Bone marrow (tissue), 2 donors: ENCODE measurements at places on chromosomes 1 and 21.
A peak's percentile ranks its signal among the peaks of the same experiment; 100 is the strongest.

GRCh38 chr1:7572654-7573152 lies 198.4 kb upstream of the VAMP3 start:
- DNase-seq: no peak

DNA sequence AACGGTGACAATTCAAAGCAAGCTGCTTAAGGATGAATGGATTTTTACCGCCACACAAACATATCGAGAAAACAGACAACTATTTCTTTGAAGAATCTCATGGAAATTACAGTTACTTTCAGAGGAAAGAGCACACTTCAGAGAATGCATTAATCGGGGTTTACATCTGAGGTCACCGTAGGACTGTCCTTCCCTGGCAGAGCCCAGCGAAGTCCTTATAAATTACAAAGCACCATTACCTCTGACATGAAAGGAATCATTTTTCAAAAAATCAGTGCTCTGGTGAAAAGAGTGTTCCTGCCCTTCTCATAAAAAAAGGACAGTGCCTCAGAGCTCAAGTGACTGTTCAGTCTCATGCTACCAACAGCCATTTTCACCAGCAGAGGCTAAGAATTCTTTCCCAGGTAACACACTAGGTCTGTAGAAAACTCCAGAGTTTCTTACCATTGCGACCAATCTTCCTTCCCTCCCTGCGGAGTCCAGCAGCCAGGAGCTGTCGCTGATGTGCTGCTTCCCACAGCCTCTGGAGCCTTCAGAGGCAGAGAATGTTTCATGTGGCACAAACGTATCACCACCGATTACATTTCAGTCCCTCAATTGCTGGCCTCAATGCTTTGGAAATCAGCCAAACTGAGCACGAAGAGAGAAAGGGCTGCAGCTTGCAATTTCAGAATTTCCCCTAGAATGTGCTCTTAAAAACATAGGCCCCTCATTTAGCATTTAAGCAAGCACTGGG lies 75.4 kb downstream of the PLD5 start:
- no peak for DNase-seq

DNA sequence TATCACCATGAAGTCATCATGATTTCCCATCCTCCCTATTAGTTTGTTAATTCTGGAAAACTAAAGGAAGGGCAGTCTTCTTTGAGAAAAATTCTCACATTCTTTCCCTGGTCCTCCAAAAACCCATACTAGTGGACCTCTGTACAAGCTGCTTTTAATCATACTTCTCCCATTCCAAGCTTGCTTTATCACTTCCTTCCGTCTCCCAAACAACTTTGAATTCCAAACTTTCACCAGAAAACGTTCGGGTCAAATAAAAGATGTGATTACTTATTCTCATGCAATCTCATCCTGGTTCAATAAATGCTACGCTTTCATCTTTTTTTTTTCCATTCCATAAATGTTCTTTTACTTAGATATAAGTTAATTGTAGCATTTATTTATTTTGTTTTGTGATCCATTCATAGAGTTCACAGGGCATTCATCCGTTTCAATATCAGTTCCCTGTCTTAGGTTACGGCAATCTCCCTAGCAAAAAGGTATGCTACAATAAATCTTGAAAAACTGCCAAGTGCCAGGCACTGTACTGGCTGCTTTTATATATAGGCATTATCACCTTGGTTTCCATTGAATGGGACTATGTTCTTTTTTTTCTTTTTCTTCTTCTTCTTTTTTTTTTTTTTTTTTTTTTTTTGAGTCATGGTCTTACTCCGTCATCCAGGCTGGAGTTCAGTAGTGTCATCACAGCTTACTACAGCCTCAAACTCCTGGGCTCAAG lies 100.2 kb upstream of the GREM2 start:
- no peak for DNase-seq

DNA sequence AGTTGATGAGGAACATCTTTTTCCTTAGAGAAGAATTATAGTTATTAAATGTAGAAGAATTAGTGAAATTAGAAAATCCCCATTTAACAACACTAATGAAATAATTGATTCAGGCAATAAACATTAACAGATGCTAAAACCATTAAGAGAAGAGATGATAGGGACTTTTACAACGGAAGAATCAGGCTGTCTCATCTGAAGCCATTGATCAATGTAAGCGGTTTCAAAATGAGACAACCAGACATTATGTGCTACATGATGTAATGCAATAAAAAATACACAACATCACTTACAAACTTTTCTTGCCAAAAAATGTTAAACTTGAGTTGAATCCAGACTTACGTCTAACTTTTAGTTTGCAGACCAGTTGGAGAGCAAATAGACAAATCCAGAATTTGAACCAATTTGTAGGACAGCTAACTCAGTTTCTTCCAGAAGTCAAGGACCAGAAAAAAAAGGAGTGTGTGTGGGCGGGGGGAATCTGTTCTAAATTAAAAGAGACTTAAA lies 165.4 kb upstream of the DPT start:
- no peak for DNase-seq

DNA sequence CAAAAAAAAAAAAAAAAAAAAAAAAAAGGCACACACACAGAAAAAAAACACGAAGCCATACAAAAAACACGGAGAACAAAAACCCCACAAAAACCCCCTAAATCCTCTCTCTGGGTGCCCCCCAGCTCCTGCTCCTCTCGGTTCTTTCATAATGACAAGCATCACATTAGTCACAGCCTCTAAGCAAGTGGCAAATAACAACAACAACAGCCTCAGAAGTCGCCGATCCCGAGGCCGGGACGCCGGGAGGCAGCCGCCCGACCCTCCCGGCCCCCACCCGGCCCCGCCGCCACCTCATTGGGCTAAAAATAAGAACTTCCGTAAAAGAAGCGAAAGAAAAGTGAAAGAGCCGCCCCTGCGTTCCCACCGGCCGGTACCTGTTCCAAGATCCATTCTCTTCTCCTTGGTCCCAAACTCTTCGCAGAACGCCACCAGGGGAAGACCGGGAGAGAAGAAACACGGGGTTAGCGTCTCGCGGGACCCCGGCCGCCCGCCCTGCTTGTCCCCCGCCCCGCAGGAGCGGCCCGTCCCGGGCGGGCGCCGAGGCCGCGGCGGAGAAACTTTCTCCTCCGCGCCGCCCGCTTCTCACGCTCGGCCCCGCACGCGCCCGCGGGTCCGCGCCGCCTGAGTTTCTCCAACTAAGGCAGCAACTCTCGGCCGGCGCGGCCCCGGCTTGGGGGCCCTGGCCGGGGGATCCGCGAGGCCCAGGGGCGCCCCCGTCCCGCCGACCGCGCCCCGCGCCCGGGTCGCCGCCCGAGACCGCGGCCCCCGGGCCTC lies 102.8 kb downstream of the CASZ1 start:
- peak; percentile 46 for DNase-seq

- no peak for DNase-seq
Measured at GRCh38 chr1:213988507-213989001, 781 bp downstream of the PROX1 start.

DNA sequence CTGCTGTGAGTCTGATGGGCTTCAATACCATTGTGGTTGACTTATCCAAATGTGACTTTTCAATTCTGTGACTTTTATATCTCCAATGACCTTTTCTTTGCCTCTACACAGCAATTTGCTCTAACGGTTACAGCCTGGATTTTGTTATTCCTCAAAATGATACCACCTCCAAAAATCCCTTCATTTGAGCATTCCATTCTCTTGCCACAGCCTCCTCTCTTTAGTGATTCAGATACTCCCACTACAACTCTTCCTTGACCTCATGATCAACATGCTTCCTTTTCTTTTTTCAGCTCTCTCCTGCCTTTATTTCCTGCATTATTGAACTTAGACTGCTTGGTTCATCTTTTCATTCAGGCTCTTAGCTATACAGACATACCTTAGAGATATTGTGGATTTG lies 16.6 kb upstream of the IL19 start:
- no peak for DNase-seq
